ENCODE measurements at places on chromosomes 16 and 17.

- DNase-seq = no peak
These were observed 656.4 kb upstream of the CDH8 start for GRCh38 chr16:62692685-62693084.

- no peak for DNase-seq
These were observed 370.1 kb downstream of the ZFHX3 start for GRCh38 chr16:72677662-72678447.

DNA sequence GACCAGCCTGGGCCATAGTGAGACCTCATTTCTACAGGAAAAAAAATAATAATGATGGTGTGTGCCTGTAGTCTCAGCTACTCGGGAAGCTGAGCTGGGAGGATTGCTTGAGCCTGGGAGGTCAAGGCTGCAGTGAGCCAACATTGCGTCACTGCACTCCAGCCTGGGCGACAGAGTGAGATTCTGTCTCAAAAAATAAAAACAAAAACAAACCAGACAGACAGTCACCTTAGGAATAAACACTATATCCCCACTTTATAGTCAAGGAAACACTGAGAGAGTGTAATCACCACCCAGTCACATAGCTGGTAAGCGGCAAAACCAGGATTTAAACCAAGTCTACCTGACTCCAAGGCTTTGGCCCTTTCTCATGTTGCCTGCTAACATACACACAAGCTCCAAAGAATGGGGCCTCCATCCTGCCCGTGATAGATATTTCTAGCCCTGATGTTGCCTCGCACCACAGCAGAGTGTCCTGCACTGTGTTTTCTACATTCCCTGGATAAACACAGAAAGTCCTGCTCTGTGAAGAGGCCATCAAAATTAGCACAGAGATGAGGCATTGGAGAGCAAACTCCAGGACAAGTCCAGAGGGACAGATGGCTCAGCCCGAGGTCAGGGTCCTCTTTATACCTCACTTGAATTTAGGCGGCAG lies 66.1 kb upstream of the SMURF2 start:
- no peak for DNase-seq

DNA sequence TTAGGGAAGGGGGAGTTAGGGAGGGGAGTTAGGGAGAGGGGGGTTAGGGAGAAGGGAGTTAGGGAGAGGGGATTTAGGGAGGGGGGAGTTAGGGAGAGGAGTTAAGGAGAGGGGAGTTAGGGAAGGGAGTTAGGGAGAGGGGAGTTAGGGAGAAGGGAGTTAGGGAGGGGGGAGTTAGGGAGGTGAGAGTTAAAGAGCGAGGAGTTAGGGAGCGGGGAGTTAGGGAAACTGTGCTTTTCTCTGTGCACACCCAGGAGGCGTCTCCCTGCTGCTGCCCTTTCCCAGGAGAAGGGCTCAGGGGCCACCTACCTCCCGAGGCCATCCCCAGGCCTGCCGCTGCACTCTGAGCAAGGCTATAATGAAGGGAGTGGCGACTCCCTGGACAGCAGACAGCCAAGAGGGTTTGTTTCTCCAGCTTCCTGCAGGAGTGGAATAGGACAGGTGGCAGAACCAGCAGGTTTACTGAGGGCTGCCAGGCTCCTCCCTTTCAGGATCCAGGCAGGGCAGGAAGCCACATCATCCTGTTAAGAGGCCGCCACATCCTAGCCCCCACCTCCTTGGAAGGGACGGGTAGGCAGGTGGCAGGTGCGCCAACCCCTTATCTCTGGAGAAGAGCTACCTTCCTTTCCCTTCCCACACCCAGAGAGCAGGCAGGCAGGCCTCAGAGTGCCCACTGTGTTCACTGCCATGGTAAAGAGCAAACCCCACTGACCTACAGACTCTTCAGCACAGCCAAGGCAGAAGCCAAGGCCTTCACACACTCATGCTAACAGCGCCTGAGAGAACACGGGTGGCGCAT lies 4.3 kb downstream of the CANT1 start:
- no peak for DNase-seq

DNA sequence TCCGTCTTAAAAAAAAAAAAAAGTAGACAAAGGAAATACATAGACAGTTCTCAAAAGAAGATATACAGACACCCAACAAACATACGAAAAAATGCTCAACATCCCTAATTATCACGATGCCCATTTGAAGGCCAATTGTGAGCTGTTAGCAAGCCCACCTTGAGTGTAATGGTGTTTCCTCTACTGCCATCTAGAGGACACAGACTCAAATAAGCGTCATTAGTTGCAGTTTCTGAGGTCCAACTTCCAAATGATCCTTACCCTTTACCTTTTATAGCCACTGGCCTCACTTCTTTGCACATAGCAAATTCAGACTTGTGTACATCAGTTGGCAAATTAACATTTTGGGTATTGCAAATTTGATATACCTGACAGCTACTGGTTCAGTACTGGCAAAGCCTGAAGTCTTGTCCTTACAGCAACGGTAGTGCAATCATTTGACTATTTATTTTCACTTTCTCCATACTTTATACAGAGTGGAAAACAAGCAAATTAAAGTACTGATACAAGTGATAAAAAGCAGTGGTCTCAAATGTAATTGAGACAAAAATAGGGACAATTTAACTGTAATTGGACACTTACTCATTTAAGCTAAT lies 536.3 kb upstream of the EEF2KMT start:
- no peak for DNase-seq

DNA sequence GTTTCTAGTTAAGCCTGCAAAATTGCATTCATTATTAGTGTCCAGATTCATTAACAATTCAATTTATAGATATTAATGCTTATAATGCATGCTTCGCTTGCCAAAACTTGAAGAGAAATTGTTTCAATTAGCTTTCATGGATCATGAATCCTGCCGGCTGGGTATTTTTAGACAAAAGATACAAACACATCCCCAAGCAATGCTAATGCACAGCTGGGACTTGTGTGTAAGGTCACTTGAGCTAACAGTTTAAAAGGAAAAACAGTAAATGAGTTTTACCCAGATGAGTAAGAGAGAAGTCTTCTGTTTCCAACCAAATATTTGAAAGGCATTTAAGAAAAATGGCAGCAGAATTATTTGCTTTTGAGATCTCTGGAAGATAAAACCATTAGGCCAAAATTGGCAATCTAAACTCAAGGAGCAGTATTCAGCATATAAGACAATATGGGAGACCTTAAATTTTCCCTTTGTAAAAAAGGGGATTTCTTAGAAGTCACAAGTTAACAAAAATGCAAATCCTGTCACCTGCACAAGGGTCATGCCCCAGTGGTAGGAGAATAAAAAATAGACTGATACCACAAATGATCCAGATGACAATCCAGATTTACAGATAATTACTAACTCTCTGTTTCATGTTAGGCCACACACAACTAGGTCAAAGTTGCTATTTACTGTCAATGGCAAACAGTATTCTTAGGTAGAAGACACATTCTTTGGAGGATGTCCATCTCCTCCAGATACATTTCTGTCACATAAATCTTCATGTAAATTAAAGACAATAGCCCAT lies 418.4 kb upstream of the PMFBP1 start:
- no peak for DNase-seq

DNA sequence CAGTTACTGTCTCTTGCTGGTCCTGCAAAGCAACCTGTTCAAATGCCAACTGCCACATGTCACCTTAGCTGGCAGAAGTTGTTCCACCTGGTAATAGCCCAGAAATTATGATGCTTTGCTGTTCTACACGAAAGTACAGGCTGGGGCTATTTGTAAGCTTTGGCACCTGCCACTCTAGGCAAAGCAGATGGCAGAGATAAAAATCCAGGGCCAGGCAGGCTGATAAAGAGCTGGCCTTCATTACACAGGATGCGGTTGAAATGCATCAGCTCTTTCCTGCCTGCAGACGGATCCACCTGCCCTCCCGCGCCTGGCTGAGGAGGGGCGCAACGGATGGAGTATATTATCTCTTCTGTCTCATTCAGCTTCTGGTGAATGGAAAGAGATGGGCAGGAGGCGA lies 29.3 kb upstream of the KDM8 start:
- DNase-seq = no peak

GRCh38 chr16:67946128-67946569 lies 2.2 kb upstream of the LCAT start:
- DNase-seq = no peak

- DNase-seq = no peak
These were observed 6.7 kb downstream of the GPR142 start for GRCh38 chr17:74373838-74374606.

GRCh38 chr17:79183293-79184158 lies 108.9 kb downstream of the ENGASE start:
- no peak for DNase-seq

DNA sequence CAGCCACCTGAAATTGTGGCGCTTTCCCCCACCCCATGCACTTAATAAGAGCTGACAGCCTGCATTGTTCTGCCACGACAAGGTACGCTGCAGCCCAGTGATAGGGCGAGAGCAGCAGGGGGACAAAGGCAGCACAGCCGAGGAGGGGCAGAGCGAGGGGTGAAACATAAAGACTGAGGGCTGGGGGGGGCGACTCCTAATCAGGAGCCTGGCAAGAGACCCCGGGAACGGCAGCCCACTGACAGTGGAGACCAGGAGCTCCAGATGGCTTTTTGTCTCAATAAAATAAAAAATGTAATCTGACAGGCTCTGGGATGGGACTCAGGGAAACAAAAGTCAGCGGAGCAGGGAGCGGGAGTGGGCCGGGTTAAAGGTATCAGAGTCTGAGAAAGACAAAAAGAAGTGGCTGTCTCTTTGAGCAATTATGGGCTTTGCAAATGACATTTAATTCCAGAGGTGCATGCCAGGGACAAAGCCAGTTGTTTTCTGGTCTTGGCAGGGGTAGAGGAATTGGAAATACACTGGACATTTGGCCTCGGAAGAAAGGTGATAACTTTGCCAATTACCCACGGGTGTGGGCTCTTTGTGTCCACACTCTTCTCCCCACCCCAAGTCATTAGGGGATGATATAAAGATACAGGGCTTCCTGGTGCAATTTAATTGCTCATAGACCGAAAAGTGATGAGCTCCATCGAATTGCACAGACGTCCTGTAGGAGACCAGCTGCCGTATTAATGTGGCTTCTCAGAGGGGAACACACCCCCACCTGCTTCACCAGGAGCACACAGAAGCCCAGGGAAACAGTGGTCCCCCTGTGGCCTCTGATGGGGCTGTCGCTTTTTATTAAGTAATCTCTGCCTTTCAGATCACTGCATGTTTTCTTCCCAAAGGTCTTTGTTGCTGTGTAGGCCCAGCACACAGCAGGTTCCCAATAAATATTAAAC lies 17.6 kb upstream of the CCDC182 start:
- DNase-seq = no peak

GRCh38 chr17:73711184-73711583 lies 66.9 kb upstream of the SDK2 start:
- DNase-seq = no peak

GRCh38 chr16:89867918-89868317 lies 5.5 kb upstream of the TCF25 start:
- DNase-seq = no peak

All from type B pancreatic cell (in vitro differentiated cells).